Suppressor macrophage treated with lipopolysaccharide for 1 hour (primary cell): ENCODE measurements at places on chromosomes 1 and 21.

DNA sequence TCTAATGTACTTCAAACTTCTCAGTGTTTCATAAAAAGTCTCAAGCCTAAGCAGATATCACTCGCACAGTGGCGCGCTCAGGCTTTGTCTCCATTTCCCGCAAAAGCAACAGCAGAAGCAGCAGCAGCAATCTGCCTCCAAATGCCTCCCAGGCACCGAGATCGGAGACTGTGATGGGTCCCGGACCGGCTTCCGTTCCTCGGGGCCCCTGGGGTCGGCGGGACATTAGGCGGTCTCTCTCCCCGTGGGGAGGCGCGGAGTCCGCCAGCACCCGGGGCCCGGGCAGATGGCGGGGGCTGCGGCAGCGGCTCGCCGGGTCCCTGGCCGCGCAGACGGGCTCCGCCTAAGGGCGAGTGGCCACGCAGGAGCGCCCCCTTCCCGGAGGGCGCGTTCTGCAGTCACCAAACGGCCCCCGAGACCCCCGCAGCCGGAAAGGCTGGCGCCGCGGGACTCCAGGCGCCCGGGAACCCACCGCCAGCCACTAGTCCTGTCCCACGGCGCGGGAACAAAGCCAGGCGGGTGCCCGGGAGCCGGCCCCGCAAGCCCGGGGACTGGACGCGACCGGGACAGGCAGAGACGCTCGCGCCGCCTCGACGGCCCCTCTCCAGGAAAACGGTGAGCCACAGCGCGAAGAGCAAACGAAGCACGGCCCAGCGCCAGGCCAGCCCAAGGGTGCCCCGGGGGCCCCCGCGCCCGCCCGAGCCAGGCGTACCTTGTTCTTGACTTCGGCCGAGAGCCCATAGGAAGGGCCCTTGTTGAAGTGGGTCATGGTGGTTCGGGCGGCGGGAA is 590 bp downstream of the CNN3 start:
- DNase-seq: no peak

- no peak for DNase-seq
These were observed 24.5 kb upstream of the TRIM62 start for GRCh38 chr1:33206340-33206739.

DNA sequence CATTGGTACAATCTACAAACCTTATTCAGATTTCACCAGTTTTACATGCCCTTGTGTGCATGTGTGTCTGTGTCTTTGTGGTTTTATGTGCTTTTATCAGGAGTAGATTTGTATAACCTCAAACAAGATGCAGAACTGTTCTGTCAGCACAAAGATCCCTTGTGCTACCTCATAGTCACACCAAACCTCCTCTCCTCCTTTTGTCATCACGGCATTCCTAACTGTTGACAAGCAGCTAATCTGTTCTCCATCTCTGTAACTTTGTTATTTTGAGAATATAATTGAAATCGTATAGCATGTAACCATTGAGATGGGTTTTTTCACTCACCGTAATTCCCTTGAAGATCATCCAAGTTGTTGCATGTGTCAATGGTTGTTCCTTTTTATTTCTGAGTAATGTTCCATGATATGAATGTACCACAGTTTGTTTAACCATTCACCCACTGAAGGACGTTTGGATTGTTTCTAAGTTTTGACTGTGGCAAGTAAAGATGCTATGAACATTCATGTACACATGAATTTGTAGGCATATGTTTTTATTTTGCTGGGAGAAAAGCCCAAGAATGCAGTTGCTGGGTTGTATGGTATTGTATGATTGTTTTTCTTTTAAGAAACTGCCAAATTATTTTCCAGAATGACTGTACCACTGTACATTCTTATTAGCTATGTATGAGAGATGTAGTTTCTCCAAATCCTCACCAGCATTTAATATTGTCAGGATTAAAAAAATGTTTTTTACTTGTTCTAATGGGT is 78.1 kb upstream of the B3GALT2 start:
- DNase-seq: no peak

DNA sequence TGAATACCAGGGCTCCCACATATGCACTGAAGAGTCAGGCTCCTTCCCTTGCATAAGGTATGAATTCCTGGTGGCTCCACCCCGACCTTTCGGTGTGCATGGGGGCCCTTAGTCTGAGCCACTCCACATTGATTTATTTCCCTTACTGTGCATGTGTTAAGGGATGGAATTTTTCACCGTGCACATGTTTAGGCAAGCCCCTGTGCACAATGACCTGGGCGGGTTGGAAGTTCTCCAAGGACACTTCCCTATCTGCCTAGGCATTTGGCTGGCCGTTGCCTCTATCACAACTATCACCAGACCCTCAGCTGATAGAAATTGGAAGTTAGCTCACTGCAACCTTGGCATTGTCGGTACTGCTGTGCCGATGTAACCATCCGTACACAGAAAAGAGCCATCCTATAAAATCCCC is 9.7 kb downstream of the S100A6 start:
- peak; percentile 51 for DNase-seq

- DNase-seq: peak; percentile 17
These were observed 1530.1 kb upstream of the TPTE start for GRCh38 chr21:8991088-8991907.

DNA sequence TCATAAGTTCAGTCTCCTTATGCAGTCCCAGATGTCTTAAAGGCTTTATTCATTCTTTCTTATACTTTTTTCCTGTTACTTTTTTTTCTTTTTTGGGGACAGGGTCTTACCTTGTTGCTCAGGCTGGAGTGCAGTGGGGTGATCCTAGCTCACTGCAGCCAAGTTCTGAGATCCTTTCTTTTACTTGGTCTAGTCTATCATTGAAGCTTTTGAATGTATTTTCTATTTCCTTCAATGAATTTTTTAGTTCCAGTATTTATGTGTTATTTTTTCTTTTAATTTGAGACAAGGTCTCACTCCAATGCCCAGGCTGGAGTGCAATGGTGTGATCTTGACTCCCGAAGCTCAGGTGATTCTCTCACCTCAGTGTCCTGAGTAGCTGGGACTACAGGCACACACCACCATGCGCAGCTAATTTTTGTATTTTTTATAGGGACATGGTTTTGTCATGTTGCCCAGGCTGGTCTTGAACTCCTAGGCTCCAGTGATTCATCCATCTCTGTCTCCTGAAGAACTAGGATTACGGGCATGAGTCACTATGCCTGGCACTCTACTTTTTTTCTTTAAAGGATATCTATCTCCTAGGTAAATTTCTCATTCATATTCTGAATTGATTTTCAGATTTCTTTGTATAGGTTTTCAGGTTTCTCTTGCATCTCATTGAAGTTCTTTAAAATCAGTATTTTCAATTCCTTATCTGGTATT is 26.1 kb upstream of the GTF2B start:
- no peak for DNase-seq

DNA sequence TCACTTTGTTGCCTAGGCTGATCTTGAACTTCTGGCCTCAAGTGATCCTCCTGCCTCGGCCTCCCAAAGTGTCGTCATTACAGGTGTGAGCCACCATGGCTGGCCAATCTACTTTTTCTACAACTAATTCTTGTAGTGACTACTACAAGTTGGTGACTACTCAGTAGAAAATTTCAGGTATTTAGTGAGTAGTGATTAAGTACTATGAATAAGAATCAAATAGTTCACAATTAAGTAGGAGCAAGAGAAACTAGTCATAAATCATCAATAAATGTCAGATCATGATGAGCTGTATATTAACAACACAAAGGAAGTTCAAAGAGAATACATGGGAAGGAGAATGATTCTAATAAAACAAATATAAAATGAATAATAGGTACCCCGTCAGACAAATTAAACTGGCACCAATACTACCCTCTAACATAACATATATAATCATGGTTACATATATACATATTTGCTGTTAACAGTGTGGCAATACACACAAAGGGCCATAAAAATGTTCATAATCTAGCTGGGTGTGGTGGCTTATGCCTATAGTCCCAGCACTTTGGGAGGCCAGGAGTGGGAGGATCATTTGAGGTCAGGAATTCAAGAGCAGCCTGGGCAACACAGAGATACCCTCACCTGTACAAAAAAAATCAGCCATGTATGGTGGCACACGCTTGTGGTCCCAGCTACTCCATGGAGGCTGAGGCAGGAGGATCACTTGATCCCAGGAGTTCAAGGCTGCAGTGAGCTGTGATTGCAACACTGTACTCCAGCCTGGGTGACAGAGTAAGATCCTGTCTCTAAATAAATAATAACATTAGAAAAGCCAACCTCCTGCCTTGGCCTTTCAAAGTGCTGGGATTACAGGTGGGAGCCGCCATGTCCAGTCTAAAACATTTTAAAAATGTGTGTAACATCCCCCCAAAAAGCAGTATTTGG is 19.1 kb downstream of the YY1AP1 start:
- DNase-seq: no peak

- no peak for DNase-seq
These were observed 199.3 kb downstream of the DSCAM start for GRCh38 chr21:40647706-40648105.

DNA sequence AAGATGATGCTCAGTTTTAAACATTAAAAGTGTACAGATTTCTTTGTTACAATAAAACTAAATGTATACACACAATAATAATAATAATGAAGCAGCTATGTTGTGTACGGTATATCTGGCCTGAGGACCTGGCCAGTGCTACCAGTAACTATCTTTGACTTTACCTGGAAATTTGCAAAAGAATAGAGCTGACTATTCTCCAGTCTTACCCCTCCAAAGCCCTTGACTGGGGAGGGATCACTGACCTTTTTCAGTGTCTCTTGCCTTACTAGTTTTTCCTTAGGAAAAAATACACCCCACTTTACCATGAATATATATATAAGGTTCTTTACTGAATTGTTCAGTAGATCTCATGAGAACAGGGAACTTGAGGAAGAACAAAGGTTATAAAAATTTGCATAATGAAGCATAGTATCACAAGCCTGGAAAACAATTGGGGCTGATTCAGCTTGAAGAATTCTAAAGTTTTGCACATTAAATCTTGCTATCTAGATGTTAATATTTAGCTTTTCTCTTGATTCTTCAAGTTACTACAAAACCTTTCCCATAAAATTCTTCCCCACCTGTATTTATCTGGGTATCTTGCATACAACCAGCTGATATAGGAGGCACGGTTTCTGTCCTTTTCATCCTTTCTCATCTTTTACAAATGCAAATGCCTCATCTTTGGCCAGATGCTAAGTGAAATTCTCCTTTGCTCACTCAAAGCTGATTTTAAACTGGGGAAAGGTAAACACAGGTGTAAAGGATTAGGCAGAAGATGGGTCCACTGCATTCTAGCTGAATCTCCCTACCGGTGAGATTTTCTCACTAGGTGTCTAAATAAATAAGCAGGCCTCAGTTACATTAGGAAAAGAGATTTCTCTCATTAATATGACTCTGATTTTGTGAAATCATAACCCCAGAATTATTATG is 25.0 kb upstream of the SLAMF1 start:
- peak; percentile 74 for DNase-seq

DNA sequence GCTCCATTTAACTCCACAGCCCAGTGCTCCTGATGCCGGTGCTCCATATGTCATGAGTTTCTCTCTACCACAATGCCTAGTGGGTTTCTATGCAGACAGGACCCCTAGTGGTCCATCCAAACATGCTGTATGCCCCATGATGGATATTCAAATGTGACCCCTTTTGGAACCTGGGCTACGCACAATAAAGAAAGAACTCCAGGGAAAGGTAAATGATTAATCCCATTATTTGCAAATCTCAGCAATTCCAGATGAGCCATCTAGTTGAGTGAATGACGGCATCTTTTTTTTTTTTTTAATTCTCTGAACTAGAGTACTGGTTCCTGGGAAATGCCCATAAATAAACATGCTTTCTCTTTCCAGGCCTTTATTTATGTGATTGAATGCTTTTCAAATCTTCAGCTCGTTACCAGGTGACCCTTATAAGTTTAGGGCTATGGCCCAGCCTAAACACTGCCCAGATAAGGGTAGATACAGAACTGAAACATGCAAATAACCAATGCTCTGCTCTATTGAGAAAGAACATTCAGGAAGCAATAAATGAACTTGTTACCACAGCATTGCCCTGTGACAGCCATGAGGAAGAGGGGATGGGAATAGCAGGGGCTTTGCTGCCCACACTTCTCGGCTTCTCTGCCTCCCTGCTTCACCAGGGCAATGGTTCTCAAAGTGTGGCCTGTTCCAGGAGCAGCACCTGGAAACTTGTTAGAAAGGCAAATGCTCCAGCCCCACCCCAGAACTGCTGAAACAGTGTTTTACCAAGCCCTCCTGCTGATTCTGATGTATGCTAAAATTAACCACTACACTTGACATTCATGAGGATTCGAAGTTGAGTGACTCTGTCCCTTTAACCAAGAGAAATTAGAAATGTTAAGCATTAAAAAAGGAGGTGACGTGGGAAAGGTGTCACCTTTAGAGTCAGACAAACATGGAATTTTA is 151.7 kb downstream of the SEC16B start:
- no peak for DNase-seq

DNA sequence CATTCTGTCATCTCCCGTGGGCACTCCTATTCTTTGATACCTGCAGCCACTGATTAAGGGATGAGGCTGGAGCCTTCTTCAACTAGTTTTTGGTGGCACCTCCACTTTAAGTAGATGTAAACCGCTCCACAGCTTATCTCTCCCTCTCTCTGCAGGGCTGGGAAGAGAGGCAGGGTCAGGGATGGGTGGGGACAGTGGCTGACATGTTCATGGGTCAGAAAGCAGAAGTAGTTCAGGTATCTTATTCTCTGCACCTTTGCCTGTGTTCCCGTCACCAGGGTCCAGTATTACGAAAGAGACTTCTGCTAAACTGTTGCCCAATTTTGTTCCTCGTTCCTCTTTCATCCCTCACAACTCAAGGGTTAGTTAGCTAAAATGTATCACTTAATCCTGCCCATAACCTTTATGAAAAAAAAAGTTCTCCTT is 51.7 kb upstream of the EDEM3 start:
- DNase-seq: peak; percentile 74

GRCh38 chr1:119492763-119493162 is 14.2 kb upstream of the HSD3B1 start:
- no peak for DNase-seq

GRCh38 chr1:5404412-5405203 is 587.6 kb downstream of the NPHP4 start:
- no peak for DNase-seq

- no peak for DNase-seq
These were observed 270.5 kb downstream of the BRINP2 start for GRCh38 chr1:177441281-177441680.

DNA sequence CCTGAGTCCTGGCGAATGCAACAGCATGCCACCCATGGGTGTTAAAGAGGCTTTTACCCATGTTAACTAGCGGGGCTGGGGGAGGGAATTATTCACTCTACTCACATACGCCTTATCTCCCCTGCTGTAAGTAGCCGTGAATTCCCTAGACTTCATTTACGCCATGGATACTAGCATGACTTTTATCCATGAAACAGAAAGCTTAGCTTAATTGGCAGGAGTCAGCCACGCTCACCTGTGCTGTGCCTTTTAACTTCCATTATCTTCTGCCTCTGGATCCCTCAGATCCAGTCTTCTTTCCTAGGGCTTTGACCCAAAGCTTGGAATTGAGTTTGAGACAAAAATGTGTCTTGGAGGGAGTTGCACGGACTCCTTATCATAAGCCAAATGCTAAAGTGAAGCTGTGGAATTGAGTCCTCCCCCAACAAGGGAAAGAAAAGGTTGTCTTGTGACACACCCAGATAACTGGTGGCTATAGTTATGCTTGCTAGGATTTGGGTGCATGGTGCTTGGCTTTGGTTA is 9.7 kb upstream of the NASP start:
- no peak for DNase-seq
